Fibroblast of the conjunctiva (primary cell): ENCODE measurements at places on chromosomes 11 and 22.

DNA sequence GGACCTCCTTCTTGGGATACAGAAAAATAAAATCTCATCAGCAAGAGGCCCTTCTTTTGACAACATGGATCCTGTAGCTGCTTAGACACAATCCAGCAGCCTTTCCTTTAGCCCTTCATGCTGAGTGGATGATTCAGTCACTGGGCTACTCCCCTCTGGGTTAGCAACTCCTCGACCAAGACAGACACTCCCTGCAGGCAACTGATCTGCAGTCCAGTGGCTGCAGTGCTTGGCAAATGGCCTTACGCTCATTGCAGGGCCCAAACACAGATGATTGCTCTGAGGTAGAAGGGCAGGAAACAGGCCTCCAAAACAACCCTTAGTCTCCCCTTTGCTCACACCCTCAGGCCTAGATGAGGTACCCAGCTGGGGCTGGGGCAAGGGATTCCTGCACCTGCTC is 73.2 kb upstream of the OPCML start:
- DNase-seq, result no peak

DNA sequence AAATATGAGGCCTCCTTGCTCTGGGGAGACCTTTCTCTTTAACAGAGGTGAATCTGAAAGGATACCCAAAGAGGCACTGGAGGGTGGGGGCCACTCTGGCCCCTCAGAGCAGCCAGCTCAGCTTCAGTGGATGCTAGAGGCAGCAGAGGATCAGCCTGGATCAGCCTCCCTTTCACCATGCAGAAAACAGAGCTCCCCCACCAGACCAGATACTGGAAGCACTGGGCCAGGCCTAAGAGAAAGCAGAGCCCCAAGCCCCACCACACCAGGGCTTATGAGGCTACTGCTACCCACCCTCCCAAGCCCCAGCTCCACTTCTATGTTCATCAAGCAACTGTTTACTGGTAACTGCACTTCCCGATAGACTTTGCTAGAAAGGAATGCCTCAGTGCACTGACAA is 4.0 kb upstream of the SLC43A3 start:
- no peak for DNase-seq

DNA sequence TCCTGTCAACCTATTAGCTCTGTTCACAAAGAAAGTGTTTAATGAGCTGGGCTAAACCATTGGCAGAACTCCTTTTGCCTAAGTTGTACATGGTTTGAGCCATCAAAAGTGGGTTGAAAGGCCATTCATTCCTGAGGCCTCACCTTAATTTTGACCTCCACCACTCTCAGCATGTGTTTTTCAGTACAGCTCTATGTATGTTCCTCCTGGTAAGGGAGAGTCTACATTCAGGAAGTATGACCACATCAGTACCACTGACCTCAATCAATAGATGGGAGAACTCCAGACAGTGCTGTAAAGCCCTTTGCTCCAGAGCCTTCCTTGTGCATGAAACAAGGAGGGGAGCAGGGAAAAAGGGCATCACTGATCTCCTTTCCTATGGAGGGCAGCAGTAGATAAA is 87.8 kb upstream of the CARD18 start:
- no peak for DNase-seq

DNA sequence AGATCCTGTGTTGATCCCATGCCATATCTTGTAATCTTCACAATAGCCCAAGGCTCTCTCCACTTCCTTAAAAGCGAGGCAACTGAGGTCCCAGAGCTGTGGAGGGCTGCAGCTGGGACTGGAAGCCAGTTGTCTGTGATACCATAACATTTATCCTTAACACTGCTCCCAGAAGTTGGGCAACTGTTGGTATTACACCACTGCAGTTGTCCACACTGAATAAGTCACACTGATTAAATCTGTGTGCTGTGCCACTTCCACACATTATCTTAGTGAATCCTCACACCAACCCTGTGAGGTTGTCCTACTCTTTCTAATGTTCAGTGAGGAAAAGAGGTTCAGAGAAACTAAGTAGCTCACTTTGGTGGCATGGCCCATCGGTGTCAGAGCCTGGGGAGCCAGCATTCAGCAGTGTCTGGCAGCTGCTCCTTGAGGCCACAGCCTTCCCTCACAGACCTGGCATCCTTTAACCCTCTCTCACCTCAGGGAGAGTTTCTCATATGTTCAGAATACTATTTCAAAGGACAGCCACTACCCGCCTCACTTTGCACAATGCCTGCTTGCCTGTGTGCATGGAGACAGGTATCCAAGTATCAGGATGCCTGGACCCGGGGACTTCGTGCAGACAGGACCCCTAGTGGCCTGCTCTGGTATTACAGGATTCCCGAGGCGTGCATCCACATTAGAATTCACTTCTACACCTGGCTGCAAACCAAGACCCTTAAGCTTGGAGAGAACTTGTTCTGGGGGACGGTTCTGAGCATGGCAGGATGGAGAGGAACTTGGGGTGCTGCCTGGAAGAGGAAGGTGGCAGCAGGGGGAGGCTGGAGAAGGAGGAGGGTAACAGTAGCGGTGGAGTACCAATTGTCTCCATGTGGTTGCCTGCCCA is 221.9 kb upstream of the TBCEL start:
- peak; percentile 17 for DNase-seq

DNA sequence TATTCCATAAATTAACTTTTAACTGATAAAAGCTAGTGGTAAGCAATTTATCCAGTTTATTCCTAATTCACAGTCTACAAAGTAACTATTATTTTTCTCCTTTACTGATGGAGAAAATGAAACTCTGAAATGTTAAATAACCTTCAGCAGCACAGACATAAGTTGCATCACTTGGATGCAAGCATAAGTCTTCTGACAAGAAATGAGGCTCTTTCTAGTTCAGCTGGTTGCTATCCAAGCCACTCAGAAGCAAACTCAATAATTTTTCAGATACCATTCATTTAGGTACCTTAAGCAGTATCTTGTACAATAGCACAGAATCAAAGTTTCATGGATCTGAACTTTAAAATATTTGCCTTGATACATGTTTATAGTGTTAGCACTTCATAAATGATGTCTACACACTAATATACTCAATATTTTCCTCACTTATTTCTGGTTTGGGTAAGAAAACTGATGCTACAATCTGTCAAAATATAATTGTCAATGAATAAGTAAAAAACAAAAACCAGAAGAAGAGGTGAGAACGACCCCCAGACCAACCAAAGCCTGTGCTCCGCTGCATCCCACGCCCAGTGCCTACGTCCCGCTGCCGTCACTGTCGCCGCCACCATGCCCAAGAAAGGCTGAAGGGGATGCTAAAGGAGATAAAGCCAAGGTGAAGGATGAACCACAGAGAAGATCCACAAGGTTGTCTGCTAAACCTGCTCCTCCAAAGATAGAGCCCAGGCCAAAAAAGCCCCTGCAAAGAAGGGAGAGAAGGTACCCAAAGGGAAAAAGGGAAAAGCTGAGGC is 18.1 kb downstream of the FAM168A start:
- DNase-seq, result no peak

DNA sequence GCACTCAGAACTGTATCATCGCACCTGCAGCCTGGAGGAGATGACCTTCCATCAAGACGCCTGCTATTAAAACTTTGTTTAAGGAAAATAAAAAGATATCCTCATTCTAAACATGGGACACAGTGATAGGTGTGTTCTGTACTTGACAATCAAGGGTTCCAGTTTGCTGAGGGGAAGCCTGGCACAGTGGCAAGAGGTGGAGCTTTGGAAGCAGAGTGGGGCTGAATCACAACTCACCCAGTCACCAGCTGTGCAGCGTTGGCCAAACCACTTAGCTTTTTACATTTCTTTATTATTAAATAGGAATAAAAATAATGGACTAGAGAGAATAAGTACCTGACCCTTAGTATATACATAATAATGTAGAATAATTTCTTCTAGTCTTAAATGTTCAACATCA is 220.7 kb downstream of the TENM4 start:
- DNase-seq, result no peak

GRCh38 chr22:38713921-38714320 is 8.2 kb downstream of the GTPBP1 start:
- DNase-seq, result no peak

GRCh38 chr11:24697522-24698111 is 200.8 kb downstream of the LUZP2 start:
- no peak for DNase-seq

DNA sequence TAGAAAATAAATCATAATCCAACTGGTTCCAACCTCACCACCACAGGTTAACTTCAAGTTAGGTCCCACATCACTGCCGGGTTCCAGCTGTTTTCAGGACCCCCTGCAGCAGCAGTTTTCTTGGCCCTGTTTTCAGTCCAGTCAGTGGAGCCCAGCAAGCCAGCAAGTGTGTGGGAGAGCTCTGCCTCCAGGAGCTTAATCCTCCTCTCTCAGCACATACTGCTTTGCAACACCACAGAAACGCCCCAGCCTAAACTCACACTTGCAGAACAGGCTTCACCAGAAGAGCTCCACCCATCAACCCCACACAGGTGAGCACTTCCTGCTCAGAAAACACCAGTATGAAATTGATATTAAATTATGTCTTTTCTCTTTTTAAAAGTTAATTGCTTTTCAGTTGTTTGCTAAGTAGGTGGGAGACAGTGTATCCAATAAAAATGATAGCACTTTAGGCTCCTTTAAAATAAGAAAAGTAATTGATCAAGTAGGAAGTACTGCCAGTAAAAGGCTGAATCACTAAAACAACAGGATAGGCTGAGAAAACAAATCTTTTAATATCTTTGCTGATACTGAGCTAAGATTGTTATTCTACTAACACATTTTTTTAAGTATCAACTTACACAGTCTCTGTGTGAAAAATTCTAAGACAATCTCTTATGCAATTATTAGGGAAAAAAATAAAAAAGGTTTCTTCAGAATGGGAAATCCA is 81.5 kb upstream of the TP53AIP1 start:
- no peak for DNase-seq

DNA sequence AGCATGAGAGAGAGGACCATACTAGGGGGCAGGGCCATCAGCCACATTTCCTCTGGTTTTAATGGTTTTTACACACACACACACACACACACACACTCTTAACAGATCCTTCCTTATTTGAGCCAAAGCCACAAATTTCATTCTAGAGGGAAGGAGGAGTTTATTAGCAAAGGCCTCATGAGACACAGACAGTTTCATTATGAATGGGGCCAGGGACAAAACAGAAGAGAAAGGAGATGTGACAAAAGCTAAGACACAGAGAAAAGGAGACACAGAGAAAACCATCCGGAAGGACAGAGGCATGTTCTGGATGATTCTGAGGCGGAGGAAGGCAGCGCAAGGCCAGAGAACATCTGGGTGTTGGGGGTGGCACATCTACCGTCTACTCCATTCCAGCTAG is 32.2 kb upstream of the ARFGAP3 start:
- DNase-seq, result no peak

- no peak for DNase-seq
These were observed 104.2 kb downstream of the TEAD1 start for GRCh38 chr11:12778240-12778905.

DNA sequence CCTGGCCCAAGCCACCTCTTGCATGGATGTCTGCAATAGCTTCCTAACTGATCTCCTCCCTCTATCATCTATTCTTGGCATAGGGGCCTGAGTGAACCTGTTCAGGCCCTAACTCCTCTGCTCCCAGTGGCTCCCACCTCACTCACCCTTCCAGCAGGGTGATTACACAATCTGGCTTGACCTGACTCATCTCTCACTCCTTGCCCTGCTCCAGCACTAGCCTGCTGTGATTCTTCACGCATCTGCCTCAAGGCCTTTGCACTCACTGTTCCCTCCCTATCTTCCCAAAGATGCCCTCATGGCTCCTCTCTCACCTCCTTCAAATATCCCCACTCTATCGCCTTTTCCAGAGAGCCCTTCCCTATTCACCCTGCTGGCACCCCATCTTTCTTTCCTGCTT is 10.5 kb downstream of the SCN4B start:
- DNase-seq, result no peak

DNA sequence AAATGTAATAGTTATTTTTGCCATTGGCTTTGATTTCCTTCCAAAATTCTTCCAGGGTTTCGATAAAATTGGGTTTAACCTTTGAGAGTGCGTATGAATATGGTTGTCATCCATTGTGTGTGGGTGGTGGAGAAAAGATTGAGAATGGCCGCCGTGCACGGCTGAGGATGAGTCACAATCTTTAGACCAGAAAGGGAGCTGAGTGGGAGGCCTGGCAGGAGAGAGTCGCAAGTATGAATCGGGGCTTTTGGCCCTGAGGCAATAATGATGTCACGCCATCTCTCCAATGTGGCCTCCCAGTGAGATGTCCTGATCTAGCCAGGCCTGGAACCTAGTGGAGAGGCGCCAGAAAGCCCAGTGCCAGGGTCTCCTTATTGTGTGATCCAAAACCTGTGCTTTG is 33.1 kb upstream of the SMPD1 start:
- DNase-seq, result peak; percentile 53

DNA sequence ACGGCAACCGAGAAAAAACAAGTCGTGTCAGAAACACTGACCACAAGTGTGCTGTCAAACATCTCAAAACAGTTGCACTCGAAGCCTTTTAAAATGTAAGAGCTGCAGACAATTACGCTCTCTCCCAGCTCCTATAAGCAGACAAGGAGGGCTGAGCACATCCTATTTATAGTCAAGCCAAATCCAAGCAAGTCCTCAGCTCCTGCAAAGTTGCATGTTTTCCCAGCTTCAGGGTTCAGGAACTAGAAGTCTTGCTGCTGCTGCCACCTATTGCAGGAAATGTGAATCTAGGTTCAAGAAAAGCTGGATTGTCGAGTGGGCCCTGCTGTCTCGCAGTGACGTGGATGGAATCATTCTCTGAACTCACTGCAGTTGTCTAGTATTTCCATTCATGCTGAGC is 15.5 kb downstream of the EFCAB6 start:
- DNase-seq, result peak; percentile 20

GRCh38 chr11:76323804-76324203 is 57.1 kb downstream of the THAP12 start:
- no peak for DNase-seq

DNA sequence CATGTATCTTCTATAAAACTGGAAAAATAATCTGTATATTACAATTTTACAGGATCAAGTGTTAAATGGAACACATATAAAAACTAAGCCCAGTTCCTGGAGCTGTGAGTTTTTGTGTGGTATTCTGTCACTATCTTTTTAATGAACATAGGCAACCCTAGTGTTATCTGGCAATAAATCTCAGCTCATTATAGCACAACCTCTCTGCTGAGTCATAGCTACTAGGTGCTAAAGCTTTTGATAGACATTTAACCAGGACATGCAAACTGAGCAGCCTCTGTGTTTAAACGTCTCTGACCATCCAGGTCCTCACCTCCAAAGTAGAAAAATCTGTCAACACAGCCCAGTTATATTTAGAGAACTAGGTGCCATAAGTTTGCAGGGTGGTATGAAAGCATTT is 91.0 kb upstream of the CARD18 start:
- DNase-seq, result no peak
